Activated CD4-positive, alpha-beta T cell treated with anti-CD3 and anti-CD28 coated beads for 36 hours (primary cell): ENCODE measurements at places on chromosomes 6 and 20. TPM values are rescaled to one million over a fixed set of nuclear protein-coding genes. Genes with fewer than 3 reads are reported as not detected.

- no peak for DNase-seq
Observed at GRCh38 chr6:16358531-16359138, 120.2 kb downstream of the GMPR start.

DNA sequence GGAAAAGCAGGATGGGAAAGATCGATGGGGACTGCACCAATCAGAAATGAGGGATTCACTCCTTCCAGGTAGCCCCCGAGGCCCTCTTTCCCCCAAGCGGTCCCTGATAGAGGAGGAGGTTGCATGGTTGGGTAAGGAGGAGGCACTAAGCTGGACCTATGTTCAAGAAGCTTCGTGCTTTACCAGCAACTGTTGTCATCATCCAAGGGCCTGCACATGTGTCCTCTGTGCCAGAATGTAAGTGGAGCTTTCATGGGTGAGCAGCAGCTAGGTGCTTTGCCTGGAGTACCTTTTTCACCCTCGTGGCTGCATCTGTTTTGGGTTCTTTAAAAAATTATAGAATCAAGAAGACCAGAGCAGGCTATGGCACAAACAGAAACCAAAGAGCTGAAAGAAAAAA is 54.0 kb downstream of the GMPR start:
- DNase-seq, result no peak

GRCh38 chr6:33235221-33235634 is 26.9 kb downstream of the RING1 start:
- DNase-seq, result no peak

GRCh38 chr6:110874880-110875547 is 429 bp downstream of the AMD1 start:
- no peak for DNase-seq

DNA sequence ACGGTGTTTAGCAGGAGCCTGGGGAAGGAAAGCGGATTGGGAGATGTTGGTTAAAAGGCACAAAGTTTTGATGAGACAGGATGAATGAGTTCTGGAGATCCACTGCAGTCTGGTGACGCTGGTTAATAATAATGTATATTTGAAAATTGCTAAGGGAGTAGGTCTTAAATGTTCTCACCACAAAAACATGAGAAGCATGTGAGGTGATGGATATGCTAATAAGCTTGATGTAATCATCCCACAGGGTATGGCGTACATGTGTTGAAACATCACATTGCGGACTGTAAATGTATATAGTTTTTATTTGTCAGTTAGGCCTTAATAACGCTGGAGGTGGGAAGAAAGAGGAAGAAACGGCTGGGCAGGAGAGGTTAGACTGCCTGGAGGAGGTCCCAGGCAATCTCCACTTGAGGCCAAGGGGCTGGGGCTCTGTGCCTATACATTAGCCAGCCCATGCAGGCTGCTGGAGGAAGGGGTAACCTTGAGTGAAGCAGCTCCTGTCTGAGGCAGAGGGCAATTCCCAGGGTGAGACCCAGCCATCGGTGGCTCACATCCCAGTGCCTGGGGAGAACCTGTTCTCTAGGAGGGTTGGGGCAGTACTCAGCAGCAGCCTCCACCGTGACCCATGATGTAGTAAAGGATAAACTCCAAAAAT is 188.2 kb upstream of the QKI start:
- no peak for DNase-seq

DNA sequence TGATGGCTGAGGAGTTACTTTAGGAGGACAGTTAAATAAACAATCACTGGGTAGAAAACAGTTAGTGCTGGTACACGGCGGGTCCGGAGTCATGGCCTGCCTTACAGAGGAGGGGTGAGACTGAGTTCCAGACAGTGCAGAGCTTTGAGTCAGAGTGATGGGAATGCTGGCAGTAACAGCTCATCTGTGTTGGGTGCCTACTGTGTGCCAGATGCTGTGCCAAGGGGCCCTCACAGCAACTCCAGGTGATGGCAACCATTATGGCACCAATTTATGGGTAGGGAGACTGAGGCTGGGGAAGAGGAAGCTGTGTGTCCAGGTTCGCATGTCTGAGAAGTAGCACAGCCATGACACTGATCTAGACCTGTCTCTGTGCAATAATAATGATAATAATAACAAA is 132.6 kb downstream of the CEBPB start:
- DNase-seq, result no peak

DNA sequence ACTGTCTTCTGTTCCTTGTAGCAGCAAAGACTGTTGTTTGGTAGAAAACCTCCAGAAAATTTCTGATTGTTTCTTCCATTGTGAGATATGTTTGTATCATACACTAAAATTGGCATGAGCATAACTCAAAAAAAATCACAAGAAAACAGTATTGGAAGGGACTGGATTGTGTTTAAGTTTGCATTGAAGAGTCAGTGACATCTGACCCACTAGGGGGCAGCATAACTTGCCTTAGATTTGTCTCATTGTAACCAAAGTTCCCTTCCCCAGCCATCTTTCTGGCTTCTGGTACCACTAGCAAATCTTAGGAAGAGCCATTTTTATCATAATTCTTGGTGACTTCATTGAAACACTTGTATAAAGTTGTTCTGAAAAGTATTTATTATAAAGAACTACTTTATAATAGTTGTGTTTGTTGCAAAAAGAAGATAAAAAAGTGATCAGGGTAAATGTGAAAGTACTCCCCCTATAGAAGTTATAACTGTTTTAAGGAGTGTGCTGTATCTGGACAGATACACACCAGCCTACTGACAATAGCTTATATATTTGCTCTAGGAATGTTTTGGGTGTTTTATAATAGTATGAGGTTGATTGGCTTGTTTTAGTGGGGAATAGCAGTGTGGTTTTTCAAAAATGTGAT is 7.7 kb downstream of the CSTF1 start:
- peak; percentile 74 for DNase-seq

- DNase-seq, result no peak
Observed at GRCh38 chr6:28947831-28948270, 24.1 kb upstream of the TRIM27 start.

- no peak for DNase-seq
Observed at GRCh38 chr6:166027761-166028160, 139.9 kb downstream of the TBXT start.

- no peak for DNase-seq
Observed at GRCh38 chr6:56356426-56356825, 109.0 kb upstream of the COL21A1 start.

The EDN3 gene
- not detected for total RNA-seq

The TRIM10 gene
- 0.16 TPM for total RNA-seq
